Left renal cortex interstitium (tissue), 4 donors: ENCODE measurements at places on chromosomes 3 and 15.

- DNase-seq = no peak
These were observed 508.6 kb downstream of the FHIT start for GRCh38 chr3:60742606-60743145.

DNA sequence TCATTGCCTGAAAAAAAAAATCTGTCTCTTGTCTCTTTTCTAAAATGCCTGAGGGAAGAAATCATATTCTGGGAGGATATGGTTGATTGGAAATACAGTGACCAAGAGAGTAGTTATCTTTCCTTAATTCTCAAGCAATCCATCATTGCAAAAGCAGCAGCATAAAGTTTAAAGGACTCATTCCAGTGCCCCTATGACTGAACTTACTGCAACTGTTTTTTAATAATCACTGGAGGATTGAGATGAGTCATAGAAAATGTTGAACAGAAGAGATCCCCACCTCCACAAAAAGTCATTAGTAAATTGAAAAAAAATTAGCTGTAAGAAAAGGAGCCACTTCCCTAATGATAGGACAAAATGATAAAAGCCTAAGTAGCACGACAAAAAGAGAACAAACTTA, 121.5 kb downstream of the SLC9A9 start:
- no peak for DNase-seq

- no peak for DNase-seq
These were observed 145.1 kb downstream of the LPP start for GRCh38 chr3:188299068-188299467.

GRCh38 chr3:27354161-27354560, 15.0 kb downstream of the NEK10 start:
- no peak for DNase-seq

- DNase-seq = no peak
These were observed 105.8 kb upstream of the ARL6 start for GRCh38 chr3:97658668-97659285.

DNA sequence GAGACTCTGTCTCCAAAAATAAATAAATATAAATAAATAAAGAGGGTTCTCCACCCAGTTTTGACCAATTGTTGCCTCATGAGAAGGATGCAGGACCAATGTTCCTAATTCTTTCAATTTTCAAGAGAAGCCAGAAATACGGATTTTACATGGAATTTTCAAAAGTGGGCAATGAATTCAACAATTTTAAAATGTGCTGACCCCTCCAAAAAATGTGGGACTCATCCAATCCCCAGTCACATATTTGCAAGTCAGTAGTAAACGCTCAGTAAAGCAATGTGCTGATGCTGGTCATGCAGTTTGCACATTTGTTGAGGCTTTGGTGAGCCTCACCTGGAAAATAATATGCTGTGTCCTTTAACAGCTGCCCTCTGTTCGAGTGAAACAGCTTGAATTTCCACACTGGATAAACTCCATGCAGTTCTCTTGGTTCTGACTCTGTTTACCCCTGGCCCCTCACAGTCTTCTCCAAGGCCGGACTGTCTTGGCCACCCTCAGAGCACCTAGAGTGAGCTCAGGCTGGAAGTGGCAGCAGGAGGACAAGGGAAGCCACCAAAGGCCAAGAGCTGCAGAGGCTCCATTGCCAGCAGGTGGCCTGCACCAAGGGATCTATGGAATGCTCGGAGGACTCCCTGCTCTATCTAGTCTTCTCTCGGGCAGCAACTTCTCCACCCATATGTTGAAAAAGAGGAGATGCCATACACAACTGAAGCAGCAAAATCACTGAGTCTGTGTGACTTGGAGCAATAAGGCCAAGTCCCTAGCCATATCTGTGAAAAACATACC, 246.8 kb downstream of the UACA start:
- no peak for DNase-seq

DNA sequence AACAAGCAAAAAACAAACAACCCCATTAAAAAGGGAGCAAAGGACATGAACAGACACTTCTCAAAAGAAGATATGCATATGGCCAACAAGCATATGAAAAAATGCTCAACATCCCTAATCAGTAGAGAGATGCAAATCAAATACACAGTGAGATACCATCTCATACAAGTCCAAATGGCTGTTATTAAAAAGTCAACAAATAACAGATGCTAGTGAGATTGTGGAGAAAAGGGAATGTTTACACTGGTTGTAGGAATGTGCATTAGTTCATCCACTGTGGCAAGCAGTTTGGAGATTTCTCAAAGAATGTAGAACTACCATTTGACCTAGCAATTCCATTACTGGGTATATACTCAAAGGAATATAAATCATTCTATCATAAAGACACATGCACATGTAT, 44.5 kb downstream of the RIOX2 start:
- DNase-seq = no peak

DNA sequence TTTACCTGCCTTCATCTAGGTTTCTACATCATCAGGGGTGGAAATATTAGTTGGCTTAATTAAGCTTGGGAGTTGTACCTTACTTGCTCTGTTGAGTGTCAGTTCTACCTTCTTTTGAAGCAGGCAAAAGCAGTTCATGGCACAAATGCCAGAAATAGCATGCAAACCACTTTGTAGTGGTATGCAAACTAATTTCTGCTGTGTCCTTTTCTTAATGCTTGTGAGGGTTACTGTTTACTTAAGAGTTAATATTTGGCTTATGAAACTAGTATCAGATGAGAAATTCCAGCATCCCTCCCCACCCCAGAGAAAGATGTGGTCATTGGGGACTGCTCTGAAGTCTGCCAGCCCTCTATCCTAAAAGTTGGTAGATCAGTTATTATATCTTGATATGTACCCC, 7.1 kb downstream of the ATP2C1 start:
- DNase-seq = no peak

DNA sequence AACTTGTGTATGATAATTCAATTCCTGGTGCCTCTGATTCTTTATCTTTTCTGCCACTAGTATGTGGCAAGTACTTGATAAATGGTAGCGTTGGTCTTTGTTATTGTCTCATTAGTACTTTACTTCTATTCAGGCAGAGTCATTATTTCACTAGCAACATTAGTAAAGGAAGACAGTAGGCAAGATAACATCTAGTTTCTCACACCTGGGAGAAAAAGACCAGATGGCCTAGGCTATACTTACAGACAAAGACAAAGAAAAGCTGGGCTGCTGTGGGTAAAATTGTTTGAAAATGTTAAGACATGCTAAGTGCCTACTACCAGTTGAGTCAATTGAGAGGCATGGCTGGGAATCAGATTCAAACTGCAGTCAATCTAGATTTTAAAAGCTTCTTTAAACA, 198.7 kb upstream of the CMC1 start:
- no peak for DNase-seq

- DNase-seq = no peak
These were observed 61.5 kb upstream of the GRM7 start for GRCh38 chr3:6799264-6799915.

GRCh38 chr3:15380980-15381890, 46.1 kb downstream of the METTL6 start:
- DNase-seq = no peak

DNA sequence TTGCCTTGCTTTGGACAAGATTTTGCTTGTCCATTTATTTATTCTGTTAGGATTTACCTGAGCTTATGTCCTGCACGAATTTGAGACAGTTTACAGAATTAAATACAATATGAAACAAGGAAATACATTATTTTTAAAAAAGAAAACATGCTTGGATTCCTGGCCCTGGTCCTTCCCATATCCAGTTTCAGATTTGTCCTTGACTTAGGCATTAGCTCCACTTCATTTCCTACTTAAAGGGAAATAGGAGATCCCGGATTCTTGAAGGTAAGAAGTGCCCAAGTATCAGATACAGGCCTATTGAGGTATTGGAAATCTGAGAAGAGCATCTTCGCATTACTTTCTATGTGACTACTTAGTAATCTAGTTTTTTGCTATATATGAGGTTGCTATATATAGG, 672.0 kb downstream of the SI start:
- DNase-seq = no peak

DNA sequence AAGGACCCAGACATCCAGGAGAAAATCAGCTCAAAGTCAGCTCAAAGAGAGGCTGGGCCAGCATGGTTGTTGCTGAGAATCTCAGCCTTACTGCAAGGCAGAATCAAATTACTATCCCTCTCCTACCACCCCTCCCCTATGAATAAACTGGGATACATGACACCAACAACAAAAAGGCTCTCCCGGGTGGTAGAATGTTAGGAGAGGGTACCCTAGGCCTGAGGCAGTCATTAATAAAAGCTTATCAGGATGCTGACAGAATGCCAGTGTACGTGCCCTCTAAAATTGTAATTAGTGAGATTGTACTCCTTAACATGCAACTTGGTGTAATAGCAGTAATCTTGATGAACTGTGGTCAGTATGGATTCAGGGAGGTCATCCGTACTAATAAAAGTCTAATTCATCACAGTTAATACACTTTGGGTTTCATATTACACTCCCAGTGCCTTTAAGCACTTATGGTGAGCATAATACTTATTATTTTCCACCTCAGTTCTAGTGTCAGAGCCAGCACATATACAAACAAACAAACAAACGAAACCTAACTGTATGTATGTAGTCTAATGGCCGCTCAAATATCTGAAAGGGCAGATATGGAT, 76.5 kb downstream of the B3GALNT1 start:
- no peak for DNase-seq

DNA sequence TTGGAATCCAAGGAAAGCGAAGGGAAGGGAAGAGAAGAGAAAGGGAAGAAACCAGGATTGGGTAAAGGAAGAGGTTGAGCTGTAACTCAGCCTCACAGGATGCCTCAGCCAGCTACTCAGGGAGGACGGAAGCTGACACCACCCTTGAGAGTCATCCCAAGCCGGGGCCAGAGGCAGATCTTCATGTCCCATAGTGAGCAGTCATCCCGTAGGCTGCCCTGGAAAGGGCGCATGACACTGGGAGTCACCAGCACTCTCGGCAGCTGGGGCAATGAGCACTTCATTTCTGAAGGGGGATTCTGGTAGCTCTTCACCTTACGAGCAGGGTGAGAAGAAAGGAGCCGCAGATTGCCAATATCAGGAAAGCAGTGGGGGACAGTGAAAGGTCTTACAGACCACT, 60.1 kb upstream of the PCSK6 start:
- no peak for DNase-seq

GRCh38 chr3:157201648-157202278, 41.8 kb upstream of the CCNL1 start:
- no peak for DNase-seq

- DNase-seq = no peak
These were observed 5.3 kb downstream of the ATP1B3 start for GRCh38 chr3:141881702-141882101.

GRCh38 chr15:83960192-83960829, 275.3 kb upstream of the GOLGA6L4 start:
- DNase-seq = no peak

DNA sequence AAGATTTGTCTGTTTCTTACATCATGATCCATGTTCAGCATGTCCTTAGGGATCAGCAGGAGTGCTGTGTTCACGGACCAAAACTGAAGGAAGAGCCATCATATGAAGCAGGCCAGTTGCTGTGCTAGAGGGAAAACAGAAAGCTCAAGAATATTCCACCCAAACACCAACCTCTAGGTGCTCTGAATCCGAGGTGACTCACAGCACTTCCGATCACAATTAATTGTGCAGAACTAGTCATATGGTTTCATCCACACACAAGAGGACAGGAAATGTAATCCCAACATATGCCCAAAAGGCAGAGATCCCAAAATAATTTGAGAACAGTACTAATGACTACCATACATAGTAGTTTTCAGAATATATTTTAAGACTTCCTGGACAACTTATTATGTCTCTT, 257.9 kb upstream of the KCNH8 start:
- DNase-seq = no peak

- peak; percentile 73 for DNase-seq
These were observed 639 bp downstream of the FOXP1 start for GRCh38 chr3:71582612-71583565.

- no peak for DNase-seq
These were observed 220.3 kb upstream of the STT3B start for GRCh38 chr3:31312400-31312799.

GRCh38 chr15:94272251-94272898, 41.0 kb downstream of the MCTP2 start:
- no peak for DNase-seq

GRCh38 chr15:81322676-81323253, 1.2 kb downstream of the STARD5 start:
- no peak for DNase-seq

DNA sequence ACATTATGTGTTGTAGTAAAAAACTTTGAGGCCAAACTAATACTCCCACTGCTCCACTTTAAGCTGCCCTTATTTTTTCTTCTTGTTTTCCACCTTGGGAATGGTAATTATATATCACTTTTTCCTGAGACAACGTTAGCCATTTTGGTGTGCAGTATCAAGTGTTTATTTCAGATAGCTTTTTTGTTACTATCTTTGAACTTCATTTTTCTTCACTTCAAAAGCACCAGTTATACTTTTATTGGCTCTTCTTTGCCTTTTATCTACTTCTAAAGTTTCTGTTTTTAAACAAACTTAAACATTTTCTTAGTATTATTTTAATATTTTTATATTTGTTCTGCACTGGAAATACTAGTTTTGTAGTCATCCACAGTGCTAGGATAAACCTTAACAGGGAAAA, 6.5 kb downstream of the TOPAZ1 start:
- no peak for DNase-seq

DNA sequence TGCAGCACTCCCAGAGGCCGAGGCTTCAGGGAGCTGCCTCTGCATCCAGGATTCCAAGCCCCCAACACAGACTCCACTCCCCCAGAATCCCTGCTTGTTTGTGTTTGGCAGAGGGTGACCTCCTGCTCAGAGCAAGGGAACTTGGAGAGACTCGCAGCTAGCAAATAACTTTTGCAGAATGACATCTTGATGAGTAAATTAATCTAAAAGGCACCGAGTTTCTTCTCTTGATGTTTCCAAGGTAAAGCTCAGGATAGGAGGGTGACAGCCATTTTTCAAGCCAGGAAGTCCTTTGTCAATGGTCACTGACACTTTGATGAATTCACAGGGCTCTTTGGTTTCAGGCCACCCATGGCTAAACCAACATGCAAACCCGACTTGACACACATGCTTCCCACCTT, 523.0 kb downstream of the NTRK3 start:
- DNase-seq = peak; percentile 66

DNA sequence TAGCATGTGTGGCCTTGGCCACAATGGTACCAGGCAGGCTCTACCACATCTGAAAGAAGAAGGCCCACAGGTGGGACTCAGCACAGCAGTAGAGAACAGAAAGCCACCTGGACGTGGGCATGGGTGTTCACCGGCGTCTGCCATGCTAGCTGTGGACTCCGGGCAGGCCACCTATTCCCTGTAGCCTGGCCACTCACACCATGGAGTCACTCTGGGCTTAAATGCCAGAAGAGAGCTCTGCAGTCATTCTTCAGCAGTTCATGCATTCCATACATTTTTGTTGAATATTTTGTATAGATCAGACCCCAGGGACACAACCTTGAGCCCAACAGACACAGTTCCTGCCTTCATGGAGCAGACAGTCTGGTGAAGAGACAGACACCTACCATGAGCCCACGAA, 138.6 kb downstream of the SRGAP3 start:
- no peak for DNase-seq
